Globus pallidus (tissue), 1 donor: ENCODE measurements at places on chromosomes 7 and 10.

DNA sequence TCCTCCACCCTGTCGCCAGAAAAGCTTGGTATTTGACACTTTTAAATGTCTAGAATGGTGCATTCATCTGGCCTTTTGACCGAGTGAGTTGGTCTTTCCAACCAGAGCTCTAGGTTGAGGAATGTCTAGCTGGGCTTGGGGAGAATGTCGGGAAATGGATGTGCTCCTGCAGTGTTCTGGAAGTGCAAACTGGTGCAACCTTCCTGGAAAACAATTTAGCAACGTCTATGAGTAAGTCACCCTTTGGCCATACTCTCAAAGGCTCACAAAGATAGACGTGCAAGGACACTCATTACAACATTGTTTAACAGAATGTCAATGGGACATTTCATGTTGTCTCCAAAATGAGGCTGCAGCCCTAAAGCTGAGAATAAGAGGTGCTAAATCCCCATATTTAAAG is 12.2 kb upstream of the NMT2 start:
- DNase-seq, result no peak

GRCh38 chr10:63431962-63432797 is 33.6 kb downstream of the JMJD1C start:
- DNase-seq, result no peak

DNA sequence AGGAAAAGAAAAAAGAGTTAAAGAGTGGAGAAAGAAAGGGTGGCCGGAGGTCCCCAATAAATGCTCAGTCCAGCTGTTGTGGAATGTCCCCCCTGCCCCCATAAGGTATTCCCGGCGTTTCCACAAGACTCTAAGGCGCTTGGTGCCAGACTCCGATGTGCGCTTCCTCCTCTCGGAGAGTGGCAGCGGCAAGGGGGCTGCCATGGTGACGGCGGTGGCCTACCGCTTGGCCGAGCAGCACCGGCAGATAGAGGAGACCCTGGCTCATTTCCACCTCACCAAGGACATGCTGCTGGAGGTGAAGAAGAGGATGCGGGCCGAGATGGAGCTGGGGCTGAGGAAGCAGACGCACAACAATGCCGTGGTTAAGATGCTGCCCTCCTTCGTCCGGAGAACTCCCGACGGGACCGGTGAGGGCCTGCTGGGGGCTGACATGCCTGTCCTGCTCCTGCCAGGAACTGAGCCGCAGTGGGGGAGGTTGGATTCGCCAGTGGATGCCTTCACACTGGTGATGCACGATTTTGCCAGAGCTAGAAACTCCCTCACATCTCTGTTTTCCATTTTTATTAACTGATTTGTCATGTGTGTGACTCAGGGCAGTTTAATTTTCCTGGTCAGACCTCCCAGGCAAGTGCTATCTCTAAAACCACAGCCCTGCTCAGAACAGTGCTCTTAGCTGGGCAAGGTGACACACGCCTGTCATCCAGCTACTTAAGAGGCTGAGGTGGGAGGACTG is 34.2 kb downstream of the TACR2 start:
- DNase-seq, result no peak

GRCh38 chr7:133871757-133872156 is 255.4 kb upstream of the LRGUK start:
- no peak for DNase-seq

DNA sequence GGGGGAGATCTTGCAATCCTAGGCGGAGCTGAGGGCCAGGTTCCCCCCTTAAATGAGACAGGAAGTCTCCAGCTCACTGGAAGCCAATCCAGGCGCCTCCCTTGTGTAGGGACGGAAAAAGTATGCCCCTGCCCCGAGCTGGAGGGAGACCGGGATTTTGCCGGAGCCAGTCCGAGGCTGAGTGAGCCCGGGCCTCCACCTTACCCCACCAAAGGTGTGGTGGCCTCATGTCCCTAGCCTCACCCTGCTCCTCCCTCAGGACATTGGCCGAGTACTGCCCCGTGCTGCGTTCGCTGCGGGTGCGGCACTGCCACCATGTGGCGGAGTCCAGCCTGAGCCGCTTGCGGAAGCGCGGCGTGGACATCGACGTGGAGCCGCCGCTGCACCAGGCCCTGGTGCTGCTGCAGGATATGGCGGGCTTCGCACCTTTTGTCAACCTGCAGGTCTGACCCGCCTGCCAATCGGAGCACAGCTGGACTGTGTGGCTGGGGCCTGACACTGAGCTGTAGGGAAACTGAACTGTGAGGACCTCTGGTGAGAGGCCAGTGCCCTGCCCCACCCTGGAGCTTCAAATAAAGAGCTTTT is 2.0 kb downstream of the FBXL15 start:
- peak; percentile 57 for DNase-seq

DNA sequence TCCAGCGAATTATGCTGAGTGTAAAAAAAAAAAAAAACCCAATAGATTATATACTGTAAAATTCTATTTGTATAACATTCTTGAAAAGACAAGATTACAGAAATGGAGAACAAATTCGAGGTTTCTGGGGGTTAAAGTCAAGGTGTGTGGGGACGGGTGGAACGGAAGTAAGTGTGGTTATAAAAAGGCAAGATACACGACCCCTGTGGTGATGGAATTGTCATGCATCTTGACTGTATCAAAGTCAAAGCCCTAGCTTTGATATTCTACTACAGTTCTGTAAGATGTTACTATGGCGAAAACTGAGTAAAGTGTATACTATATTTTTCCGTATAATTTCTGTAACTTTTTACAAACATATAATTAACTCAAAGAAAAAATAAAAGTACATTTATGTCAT is 718.2 kb upstream of the PCDH15 start:
- no peak for DNase-seq
